ENCODE measurements at places on chromosomes 12 and 14.

GRCh38 chr14:67513631-67514108, 19.4 kb upstream of the PLEKHH1 start:
- no peak for DNase-seq

GRCh38 chr12:126083926-126084325, 1018.7 kb downstream of the AACS start:
- no peak for DNase-seq

- DNase-seq: no peak
Measured at GRCh38 chr12:104478396-104479122, 21.8 kb downstream of the CHST11 start.

DNA sequence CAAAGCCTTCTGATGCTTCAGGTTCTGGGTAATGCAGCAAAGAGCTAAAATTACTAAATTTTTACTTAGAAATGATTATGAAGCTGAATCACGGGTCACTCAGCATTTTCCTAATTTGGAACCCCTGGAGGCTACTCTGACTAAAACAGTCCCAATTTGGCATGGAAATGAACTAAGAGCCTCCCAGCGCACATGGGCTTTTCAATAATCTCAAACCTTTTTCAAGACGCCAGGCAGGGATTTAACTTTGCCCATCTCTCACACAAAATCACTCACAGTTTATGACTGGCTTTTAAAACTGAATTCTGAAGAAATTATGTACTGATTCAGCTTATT, 68.3 kb downstream of the LLPH start:
- DNase-seq: no peak

GRCh38 chr12:89215196-89215595, 137.1 kb downstream of the DUSP6 start:
- DNase-seq: no peak

DNA sequence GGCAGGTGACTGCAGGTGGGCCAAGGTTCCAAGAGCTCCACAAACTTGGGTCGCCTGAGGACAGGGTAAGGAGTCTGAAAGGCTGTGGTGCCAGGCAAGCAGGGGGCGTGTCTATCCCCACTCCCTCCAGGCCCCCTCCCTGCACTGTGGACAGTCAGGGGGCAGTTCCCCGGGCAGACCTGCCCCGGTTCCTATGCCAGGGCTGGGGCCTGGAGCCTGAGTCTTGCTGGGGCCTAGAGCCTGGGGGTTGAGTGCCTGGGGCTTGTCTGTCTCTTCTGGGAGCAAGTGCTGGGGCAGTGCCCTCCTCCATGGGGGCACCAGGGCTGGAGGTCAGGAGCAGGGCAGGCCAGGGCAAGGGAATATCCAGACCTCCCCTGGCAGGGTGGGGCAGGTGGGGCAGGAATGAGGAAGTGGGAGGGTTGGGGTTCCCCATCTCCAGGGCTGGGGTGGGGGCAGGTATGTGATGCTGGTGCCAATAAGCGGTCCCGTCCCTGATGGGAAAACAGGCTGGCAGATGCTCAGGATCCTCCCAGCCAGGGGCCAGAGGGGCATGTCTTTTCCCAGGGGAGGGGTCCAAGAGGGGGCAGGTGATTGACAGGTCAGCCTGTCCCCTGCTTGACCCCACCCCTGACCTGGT, 11.9 kb upstream of the TNFAIP2 start:
- no peak for DNase-seq

DNA sequence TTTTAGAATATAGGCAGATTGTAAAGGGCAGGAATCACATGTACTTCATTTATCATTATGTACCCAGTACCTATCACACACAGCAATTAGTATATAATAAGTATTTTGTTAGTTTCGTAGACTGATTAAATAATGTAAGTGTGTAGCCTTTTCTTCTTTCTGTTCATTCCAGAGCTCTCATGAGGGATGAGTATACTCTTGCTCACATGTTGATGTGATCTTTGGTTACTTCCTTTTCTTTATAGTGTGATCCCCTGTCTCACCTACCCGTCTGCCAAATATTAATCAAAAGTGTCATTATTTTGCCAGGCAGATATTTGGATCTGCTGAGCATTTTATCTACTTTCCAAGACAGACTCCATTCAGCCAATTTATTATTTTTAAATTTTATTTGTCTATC, 156.1 kb downstream of the PCNX1 start:
- no peak for DNase-seq

DNA sequence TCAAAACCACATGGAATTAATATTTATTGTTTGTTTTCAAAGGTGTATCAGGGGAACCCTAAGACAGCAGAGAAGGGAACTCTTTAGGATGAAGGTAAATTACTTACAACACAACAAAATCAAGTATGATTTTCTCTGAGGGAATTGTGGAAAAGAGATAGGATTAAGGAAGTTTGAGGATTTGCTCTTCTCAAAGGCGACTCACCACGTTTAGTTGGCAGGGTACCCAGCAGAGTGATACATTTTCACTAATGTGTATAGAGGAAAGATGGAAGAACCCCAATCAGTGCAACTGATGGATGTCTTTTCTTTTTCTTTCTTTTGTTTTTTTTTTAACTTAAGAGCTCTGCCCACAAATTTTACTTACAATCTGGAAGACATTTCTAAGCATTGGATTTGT, 499.2 kb downstream of the CCER1 start:
- DNase-seq: no peak

- DNase-seq: no peak
Measured at GRCh38 chr14:31559939-31560338, 1.3 kb upstream of the NUBPL start.

- no peak for DNase-seq
Measured at GRCh38 chr12:53726946-53727309, 324 bp downstream of the CALCOCO1 start.

GRCh38 chr12:18808221-18808620, 70.3 kb downstream of the CAPZA3 start:
- no peak for DNase-seq

DNA sequence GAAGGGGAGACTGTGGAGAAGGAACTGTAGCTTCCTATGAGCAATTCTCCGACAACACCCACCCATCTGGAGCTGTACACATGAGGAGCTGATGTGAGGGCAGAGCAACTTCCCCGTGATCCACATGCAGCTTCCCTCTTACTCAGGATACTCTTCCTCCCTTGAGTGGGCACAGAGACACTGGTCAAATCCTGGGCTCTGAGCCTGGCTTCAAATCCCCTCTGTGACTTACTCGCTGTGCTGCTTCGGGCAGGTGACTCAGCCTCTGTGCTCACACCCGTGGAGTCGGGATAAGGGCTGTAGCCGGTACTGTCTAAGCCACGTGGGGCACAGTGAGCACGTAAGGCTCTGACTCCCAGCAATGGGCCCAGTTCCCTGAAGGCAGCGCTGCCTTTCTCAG, 31.1 kb downstream of the ZFYVE21 start:
- DNase-seq: no peak

- DNase-seq: no peak
Measured at GRCh38 chr14:52848626-52849025, 57.2 kb upstream of the GNPNAT1 start.

DNA sequence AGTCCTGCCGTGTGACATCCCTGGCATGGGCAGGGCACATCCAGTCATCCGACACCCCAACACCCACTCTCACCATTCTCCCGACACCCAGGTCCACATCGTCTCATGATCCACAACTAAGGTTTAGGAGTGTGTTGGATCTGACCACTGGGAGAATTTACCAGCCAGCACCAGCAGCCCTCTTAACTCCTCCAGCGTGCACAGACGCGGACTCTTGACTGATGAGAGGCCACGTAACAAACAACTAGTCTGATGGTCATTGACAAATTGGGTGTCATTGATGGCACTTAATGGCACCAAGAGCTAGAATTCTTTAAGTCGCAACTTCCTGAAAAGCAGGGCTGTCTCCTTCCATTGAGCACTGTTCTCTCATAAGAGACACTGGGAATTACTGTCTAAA, 203.0 kb upstream of the SFSWAP start:
- DNase-seq: no peak

DNA sequence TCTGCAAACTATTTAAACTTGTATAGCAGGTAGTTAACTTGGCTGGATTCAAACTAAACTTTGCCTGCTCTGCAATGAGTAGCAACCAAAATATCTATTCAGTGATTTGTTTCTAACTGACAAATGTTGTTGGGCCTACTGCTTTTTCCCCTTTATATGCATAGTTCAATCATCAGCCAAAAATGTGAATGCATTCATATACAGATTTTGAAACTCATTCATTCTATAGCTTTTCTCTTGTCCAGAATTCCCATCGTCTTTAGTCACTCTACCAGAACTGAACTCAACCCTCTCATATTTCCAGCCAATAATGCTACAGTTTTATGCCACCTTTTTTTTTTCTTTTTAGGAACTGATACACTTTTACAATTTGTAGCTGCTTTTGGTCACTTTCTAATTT, 599.8 kb downstream of the RPL10L start:
- DNase-seq: no peak

- no peak for DNase-seq
Measured at GRCh38 chr12:54970741-54971140, 13.8 kb downstream of the TESPA1 start.

DNA sequence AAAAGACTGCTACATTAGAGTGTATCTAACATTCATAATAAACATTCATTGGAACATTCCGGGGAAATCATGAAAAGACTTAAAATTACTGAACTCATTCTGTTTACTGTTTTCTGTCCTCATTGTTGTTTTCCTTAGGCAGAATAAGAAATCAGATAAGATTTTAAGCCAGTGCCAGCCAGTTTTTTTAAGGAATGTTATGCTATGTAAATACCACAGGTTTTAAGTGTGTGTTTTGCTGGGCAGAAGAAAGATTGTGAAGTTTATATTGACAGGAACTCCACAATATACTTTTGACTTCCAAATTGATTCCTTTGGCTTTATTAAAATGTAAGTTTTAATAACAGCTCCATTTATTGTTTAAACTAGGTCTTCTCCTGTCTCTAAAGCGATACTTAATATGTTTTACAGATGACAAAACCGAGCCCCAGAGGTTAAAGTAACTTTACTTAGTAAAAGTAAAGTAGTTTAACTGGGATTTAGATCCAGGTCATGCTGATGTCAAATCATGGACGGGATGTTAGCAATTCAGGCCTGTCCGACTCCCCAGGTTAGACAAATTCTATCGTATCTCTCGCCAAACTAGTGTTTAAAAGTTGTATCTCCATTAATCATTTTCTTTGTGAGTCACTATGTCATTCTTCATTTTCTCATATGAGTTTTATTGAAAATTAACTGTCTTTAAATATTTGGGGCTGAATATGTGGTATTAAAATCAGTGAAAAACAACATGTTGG, 1.7 kb downstream of the LARP4 start:
- DNase-seq: no peak

DNA sequence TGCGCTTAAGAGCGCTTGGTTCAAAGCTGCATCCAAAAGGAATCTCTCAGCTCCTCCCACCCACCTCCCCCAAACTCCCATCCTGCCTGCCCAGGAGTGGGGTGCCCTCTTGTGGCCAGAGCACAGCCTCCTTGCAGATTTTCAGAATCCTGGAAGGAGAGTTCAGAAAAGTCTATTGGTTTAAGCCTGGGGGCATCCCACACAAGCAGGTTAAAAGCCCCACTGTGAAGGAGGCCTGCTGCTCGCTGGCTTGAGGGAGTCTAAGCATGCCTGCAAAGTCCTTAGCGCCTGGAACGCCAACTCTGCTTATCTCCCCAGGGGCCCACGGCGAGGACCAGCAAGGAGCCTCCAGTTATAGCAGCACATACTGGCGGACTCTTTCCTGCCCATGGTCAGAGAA, 297.1 kb downstream of the KSR2 start:
- DNase-seq: no peak

DNA sequence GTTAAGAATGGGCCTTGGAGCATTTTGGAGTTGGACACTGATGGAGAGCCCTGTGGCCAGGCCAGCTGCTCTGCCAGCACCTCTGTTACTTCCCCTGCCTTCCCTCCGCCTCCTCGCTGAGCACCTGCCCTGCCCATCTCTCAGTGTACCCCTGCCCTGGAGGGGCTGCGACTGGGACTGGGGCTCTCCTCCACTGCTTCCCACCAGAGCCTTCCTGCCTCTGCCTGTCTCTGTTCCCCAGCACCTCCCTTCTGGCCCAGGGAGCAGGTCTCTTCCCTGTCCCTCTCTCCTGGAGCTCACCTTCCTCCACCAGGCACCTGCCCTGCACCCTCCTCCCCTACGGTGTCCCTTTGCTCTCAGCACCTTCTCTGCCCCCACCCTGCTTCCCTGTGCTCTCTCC, 62.1 kb downstream of the WDR20 start:
- no peak for DNase-seq

DNA sequence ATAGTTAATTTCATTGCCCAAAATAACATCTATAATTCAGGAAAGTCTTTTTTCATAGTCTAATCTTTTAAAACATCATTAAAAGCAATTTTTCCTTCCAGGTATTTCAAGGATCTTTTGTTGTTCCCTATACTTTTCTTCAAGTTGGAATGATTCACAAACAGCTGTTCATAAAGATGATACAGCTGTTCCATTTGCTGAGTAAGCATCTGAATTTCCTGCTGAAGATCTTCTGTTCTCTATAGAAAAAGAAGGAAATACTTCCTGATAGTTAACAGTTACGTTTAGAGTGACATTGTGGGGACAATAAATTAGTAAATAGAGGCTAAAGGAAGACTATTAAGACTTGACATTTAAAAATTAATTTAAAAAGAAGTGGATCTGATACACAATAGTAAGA, 30.3 kb upstream of the ESR2 start:
- no peak for DNase-seq

GRCh38 chr12:96103067-96103644, 67.8 kb upstream of the LTA4H start:
- DNase-seq: no peak

DNA sequence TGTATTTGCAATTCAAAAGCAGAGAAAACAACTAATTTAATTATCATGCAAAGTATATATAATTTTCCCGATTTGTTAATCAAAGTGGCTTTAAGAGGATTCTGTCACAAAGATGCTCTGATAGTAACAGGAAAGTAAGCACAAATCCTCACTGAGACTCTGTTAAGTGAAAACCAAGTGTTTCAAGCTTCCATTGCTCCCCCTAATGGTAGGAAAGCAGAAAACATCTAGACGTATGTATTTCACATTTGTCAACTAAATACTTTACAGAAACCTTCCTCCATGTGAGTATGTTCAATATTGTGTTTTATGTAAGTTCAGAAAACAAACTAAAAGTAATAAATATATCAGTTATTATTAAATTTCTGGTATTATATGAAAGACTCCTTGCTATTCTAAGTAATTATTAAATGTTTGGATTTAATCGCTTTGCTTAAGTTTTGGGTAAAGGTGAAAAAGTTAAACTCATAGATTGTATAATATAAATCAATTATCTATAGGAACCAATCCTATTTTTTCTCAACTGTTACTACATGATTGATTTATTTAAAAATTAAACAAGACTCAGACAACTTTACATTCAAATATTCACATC, 1.5 kb upstream of the NTS start:
- no peak for DNase-seq

GRCh38 chr12:3491938-3492792, 1.2 kb downstream of the PRMT8 start:
- peak; percentile 37 for DNase-seq

GRCh38 chr14:104253223-104253822, 114.9 kb downstream of the KIF26A start:
- DNase-seq: no peak

DNA sequence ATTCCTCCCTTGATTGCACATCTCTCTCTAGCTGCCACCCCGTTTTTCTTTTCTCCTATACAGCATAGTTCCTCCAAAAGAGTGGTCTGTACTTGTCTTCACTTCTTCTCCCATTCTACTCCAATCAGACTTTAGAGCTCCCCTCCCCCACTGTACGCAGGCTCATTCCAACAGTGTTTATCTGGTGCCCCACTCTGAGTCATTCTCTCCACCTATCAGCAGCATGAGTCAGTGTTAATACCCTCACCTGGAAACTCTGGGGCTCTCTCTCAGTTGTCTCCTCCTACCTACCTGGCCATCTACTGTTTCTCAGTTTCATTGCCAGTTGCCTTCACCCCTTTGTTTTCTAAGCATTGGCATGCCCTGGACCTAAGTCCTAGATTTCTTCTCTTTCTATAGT, 175.1 kb upstream of the ARHGAP5 start:
- DNase-seq: no peak

All from nucleus accumbens (tissue), 56 donors.